NCI-H510A treated with DMSO at 0.1 percent for 48 hours (cell line): ENCODE measurements at places on chromosomes 5 and 9.
A peak's percentile ranks its signal among the peaks of the same experiment; 100 is the strongest.

GRCh38 chr5:164000819-164001218, 495.4 kb downstream of the MAT2B start:
- no peak for DNase-seq

GRCh38 chr9:99488131-99489059, 266.3 kb downstream of the SEC61B start:
- no peak for DNase-seq

GRCh38 chr5:10691826-10692785, 68.9 kb downstream of the DAP start:
- no peak for DNase-seq

DNA sequence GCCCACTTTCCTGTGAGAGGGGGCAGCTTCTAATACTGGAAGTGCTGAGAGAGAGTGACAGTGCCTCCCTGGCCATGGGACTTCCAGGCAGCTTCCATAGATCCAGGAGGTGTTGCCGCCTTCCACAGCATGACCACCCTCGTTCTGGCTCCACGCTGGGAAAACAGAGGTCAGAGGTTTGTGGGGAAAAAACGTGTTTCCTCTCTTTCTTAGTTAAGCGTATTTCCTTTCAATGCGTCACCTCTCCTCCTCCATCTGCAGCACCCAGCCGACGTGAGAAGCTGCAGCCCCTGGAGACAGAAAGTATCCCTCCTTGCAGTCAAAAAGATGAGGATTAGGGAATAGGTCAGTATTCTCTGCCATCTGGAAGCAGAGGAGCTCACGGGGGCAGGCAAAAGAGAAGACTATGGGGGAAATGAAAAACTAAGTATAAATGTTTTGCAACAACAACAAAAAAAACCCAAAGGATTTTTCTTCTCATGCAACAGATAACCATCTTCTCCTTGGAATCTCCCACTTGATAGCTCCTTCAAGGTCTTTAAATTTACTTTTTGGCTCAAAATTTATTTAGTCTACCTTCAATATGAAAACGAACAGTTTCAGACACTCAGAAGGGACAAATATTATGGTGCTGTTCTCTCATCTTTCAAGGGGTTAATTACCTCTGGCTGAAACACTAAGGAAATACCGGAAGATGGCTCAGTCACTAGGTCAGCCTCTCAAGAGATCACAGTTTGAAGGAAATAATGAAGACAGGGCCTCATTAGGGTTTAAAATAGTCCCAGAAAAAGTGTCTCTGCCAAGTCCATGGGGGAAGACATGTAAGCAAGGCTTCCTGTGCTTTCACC, 38.0 kb downstream of the MTMR12 start:
- no peak for DNase-seq

DNA sequence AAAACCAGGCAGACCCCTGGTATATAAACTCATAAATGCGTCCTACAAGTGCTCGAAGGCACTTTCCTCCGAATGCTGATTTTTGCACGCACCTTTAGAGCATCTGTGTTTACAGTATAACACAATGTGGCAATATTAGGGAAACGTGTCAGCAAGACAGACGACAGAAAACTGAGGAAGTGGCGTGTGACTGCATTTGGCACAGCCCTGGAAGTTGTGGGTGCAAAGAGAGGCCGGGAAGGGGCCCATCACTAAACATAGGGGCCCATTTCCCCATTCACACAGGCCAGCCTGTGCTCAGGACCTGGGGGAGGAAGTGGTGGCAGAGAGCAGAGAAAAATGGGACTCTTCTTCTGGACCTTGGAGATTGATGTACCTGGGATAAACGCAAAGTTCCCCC, 48.2 kb downstream of the RASGEF1C start:
- no peak for DNase-seq

DNA sequence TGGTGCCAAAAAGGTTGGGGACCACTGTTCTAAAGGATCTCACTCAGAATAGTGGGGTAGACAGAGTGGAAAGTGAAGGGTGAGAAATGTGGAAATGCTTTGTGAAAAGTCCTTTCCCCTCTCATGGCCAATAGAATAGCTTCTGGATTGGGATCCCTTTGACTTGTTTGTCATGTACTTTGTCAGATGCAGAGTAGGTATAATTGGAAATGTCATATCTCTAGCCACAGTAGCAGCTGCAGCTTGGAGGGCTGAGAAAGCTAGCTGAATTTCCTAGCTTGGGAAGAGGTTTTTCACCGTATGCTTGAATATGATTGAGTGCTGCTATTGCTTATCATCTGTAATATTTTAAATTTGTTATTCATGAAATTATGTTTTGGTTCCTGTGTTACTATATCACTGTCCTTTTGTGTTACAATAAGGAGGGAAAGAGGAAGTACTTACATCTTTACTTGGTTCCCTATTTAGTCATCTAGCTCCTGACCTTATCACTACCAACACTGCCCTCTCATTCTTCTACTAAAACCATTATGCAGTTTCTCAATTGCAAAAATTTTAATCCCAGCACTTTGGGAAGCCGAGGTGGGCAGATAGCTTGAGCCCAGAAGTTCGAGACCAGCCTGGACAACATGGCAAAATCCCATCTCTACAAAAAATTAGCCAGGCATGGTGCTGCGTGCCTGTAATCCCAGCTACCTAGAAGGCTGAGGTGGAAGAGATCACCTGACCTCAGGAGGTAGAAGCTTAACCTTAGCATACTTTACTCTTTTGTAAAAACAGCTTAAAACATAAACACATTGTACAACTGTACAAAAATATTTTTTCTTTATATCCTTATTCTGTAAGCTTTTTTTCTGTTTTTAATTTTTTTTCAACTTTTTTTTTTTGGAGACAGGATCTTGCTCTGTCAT, 12.4 kb downstream of the SLC30A5 start:
- DNase-seq = no peak

- DNase-seq = peak; percentile 74
Observed at GRCh38 chr5:142290577-142291299, 34.1 kb downstream of the SPRY4 start.

- DNase-seq = no peak
Observed at GRCh38 chr9:5918460-5918859, 27.8 kb downstream of the MLANA start.

DNA sequence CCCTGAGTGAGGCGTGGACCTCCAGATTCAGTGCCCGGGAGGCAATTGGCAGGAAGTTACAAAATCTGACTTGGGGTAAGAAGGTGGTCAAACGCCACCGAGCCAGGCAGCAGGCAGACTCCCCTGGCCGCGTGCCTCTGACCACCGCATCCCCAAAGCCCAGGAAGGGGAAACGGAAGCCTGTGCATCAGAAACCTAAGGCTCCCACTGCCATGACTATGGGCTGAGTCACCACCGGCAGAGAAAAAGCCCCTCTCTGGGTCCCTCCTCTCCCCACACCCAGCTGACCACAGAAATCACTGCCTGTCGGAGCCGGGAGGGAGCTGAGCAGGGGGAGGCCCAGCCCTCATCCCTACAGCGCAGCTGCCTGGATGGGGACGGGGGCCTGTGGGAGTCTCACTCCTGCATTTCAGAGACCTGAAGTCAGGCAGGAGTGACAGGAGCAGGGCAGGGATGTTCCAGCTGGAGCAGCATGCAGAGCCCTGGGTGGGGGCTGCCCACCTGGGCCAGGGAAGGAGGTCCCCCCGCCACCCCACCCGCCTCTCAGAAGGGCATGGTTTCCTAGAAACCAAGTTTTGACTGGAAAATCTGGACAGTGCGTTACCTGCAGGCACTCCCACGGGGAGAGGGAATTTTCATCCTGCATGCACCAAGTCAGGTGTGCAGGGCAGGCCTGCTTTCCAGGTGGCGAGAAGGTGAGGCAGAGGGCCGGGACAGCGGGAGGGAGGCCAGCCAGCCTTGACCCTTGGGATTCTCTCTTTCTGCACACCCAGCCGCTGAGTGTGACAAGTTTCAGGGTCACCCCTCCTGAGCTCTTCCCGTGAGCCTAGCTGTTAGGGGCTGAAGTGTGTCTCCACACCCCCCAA, 68.2 kb downstream of the LRSAM1 start:
- DNase-seq = no peak

DNA sequence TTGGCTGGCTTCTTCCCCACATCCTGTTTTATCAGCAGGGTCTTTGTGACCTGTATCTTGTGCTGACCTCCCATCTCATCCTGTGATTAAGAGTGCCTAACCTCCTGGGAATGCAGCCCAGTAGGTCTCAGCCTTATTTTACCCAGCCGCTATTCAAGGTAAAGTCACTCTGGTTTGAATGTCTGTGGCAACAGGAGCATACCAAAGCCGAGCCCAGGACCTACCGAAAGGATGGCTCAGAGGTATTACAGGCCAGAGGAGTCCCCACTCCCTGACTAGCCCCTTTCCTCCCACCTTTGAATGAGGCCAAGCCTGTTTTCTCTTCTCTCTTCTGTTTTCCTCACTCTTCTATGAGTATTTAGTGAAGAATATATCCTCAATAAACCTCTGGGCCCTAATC, 271.3 kb downstream of the OSTF1 start:
- no peak for DNase-seq

- DNase-seq = no peak
Observed at GRCh38 chr9:92669527-92669889, 423 bp downstream of the IPPK start.

DNA sequence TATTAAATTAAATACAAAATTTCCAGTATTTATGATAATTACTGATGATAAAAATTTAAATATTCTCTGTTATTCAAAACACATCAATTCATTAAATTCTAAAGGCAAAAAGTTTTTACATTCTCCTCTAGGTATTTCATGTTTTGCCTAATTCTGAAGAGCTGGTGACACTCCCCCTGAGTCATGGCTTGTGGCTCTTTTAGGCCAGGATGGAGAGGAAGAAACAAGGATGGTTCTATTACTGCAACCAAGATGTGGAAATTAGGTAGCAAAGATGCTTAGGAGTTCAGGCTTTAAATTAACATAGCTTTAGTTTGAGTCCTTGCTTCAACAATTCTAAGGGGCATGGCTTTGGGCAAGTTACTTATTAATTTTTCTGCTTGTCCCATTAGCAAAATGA, 1295.8 kb downstream of the EFNA5 start:
- no peak for DNase-seq

- no peak for DNase-seq
Observed at GRCh38 chr5:14296533-14297331, 153.6 kb downstream of the TRIO start.

- peak; percentile 52 for DNase-seq
Observed at GRCh38 chr5:121503111-121503840, 348.4 kb upstream of the FTMT start.

DNA sequence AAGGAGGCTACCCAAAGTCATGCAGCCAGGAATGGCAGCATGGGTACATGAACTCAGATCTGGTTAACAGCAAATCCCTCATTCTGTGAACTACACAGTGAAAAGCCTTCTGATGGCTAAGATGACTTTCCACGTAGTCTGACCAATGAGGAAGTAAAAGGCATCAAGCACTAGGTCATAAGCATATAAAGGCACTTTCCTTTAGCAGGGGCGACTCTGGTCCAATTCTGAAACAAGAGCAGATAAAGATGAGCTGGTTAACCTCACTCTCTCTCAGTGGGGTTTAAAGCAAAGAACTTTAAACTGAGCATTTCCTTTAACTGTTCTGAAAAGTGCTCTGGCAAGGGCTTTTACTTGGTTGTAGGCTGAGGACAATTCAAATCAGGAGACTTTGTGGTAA, 21.1 kb downstream of the PSMB7 start:
- no peak for DNase-seq

GRCh38 chr5:170612256-170612678, 108.4 kb downstream of the KCNIP1 start:
- no peak for DNase-seq
